ENCODE measurements at places on chromosomes 1 and 21.

DNA sequence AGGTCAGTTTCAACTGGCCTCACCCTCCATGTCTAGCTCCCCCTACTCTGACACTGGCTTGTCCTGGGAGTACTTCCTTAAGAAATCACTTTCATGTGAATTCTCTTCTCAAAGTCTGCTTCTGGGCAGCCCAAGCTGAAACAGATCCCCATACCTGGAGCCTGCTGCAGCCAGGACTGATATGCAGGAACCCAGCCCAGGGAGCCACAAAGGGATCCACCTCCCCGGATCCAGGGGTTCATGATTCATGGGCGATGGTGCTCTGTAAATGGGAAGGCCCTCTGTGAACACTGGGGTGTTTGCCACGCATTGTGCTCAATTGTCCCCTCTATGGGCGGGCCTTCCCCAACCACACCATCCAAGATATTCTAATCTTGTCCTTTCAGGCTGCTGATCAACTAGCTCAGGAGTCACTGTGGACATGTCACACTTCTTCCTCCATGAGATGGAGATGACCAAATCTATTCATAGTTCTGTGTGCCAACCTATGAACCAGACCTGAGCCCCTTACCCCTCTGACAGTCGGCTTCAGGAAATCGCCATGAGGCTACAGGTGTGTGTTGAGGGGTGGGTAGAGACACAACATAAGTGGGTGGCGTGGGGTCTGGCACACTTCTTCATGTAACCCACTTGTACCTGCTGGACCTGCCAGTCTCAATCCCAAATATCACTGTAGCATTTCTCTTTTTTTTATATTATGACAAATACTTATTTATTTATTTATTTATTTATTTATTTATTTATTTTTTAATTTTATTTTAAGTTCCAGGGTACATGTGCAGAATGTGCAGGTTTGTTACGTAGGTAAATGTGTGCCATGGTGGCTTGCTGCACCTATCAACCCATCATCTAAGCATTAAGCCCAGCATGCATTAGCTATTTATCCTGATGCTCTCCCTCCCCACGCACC is 41.8 kb downstream of the RUNX3 start:
- DNase-seq = no peak

GRCh38 chr21:31570824-31571566 is 88.5 kb upstream of the SOD1 start:
- no peak for DNase-seq

DNA sequence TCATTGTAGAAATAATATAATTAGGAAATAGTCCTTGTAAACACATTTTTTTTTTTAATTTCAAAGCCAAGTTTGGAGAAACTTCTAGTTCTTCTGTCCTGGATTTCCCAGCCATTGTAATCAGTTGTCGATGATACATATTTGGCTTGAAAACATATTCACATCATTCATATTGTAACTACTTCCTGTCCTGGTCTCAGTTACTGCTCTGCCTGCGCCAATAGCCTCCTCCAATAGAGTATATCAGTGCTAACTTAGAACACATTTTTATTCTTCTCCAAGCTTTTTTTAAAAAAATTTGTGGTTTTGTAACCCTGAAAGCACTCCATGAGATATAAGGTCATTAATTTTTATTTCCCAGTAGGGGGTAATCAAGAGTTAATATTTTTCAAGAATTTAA is 46.1 kb upstream of the FMO2 start:
- no peak for DNase-seq

DNA sequence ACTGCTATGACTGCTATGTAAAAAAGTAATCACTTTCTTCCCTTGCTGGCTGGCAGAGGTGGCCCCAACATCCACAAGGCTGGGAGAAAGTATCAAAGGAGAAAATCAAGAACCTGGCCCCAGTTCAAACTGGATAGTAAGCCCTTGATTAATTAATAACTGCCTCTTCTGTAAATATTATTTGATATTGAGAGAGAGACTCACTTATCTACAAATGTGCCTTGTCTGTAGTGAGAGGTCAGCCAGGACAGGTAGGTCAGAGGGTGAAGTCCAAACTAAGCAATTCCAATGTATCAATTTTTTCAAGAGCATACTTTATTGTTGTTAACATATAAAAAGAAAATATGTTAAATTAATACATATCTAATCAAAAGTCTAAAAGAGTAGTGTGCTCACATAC is 23.8 kb upstream of the TARBP1 start:
- no peak for DNase-seq

- DNase-seq = no peak
Measured at GRCh38 chr1:5978452-5978851, 13.8 kb downstream of the NPHP4 start.
